Activated CD4-positive, alpha-beta T cell treated with anti-CD3 and anti-CD28 coated beads for 4 hours (primary cell): ENCODE measurements at places on chromosomes 2 and 18.

- no peak for DNase-seq
Observed at GRCh38 chr18:78521136-78521535, 458.5 kb upstream of the SALL3 start.

DNA sequence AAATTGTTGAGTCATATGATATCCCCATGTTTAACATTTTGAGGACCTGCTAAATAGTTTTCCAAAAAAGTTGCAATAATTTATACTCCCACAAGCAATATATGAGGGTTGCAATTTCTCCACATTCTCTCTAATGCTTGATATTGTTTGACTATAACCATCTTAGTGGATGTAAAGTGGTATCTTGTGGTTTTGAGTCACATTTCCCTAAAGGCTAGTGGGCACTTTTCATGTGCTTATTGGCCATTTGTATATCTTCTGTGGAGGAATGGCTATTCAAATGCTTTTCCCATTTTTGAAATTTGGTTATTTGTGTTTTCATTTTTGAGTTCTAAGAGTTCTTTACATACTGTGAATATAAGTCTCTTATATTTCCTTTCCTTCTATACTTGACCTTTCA is 82.7 kb downstream of the SCG2 start:
- no peak for DNase-seq

DNA sequence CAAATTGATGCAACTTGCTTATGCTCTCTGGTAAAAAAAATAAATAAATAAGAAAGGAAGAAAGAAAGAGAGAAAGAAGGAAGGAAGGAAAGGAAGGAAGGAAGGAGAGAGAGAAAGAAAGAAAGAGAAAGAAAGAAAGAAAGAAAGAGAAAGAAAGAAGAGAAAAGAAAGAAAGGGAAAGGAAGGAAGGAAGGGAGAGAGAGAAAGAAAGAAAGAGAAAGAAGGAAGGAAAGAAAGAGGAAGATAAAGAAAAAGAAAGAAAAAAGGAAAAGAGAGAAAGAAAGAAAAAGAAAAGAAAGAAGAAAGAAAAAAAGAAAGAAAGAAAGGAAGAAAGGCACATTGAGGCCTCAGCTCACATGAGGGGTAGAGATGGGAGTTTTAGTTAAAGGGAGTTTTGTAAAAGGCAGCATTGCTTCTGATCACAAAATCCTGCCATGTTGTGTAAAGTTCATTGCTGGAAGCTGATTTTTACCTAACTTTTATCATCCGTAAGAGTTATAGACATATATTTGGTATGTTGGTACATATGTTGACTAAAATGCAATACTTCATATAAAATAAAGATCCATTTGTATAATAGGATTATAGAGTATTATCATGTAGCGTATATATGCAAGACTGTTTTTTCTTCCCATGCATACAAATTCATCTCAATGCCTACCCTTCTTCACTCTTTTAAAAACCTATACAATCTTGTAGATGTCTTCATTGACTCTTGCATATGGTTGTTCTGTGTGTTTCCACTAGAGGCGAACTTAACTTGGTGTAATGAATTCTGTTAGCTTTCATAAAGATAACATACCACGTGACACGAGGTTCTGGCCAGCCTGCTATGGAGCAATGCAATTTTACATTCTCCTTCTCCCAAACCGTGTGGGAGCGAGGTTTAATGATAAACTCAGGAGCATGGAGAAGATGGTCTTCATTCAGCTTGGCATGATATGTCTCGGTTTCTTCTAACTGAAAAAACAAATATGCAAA is 32.8 kb downstream of the MYOM1 start:
- DNase-seq, result no peak

GRCh38 chr2:26979741-26980140 is 9.3 kb downstream of the MAPRE3 start:
- no peak for DNase-seq

- DNase-seq, result no peak
Observed at GRCh38 chr2:237143676-237144440, 58.2 kb downstream of the COPS8 start.

- no peak for DNase-seq
Observed at GRCh38 chr2:8328217-8328616, 353.6 kb upstream of the ID2 start.

DNA sequence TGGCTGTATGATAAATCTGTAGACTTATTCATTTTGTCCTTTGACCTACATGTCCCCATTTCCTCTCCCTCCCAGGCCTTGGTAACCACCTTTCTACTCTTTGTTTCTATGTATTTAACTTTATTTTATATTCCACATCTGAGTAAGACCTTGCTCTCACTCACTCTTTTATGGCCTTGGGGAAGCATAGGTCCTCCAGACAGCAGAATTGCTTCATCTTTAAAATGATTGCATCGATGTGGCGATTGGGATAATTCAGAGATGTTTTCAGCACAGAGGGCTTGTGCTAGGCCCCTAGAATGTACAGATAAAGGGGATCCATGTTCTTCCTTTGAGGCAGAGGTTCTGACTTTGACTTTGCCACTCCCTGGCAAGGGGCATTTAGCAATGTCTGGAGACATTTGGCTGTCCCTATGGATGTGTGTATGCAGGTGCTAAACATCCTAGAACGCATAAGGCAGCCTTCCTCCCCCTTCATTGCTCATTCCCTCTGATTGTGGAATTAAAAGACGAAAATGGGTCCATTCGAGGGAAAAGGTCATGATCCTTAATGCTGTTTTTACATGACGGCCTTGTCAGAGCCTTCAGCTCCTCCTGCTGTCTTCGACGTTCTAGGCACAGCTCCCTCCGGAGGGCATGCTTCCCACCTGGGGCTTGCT is 1.2 kb upstream of the GPR39 start:
- DNase-seq, result no peak

GRCh38 chr2:223957092-223957851 is at the start of gene MRPL44:
Gene MRPL44 (plus strand): TSS chr2:223957463. CDS start chr2:223957473, 10 bp downstream.
- peak; percentile 96 for DNase-seq

GRCh38 chr2:42297322-42297936 is 63.6 kb downstream of the COX7A2L start:
- DNase-seq, result no peak

GRCh38 chr2:172408143-172408766 is 19.1 kb upstream of the ITGA6 start:
- DNase-seq, result no peak

GRCh38 chr2:19769513-19769912 is 132.3 kb downstream of the TTC32 start:
- DNase-seq, result no peak

GRCh38 chr2:43347746-43348145 is 121.3 kb upstream of the ZFP36L2 start:
- DNase-seq, result no peak

- no peak for DNase-seq
Observed at GRCh38 chr2:97963880-97964279, 31.9 kb downstream of the TMEM131 start.

DNA sequence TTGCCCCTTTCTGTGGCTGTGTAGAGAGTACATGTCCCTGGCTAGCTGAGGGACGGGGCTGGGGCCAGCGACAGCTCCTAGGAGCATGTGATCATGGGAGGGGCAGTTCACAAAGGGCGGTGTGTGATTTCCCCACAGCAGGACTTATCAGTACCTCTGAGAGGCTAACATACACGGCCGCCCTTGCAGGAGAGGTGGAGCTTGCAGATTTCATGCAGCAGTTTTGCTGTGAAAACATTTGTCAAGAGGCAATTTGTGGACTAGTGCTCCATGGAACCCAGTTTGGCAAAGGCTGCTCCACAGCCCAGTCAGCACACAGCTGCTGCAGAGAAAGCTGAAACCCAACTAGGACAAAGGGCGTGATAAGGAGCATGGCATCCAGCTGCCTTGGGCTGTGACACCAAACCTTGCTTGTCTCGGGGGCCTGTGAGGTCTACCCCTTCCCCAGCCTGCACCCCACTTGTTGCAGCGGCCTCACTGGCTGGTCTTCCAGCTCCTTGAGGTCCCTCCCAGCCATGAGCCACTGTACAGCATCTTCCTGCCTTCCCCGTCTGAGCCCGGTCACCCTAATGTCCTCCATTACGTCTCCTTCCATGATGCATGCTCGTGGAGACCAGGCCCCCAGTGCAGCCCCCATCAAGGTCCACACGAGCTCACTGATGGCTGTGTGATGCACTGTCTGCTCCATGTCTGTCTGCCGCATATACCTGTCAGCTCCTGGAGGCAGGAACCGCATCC is 121.4 kb upstream of the HDAC4 start:
- DNase-seq, result no peak

GRCh38 chr2:203878063-203878462 is 10.5 kb downstream of the CTLA4 start:
- no peak for DNase-seq

GRCh38 chr18:5420906-5421305 is 122.9 kb downstream of the EPB41L3 start:
- no peak for DNase-seq

- DNase-seq, result no peak
Observed at GRCh38 chr2:10764896-10765295, 43.5 kb downstream of the ATP6V1C2 start.

- DNase-seq, result no peak
Observed at GRCh38 chr2:216206821-216207220, 97.7 kb downstream of the XRCC5 start.

DNA sequence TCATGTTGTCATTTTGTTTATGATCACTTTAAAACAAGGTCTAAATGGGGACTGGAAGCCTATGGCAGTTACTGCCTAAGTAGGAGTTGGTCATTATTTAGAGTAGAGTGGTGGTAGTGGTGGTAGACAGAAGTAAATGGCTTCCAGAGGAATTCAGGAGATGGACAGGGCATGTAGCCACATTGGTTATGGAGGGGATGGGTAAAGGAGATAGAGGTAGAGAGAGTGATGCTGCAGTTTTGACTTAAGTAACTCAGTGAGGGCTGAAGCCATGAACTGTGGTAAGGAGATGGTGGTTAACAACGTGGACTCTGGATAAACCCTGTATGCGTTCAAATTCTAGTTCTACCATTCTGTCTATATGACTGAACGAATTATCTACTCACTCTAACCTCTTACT is 61.6 kb upstream of the NOSTRIN start:
- DNase-seq, result no peak

DNA sequence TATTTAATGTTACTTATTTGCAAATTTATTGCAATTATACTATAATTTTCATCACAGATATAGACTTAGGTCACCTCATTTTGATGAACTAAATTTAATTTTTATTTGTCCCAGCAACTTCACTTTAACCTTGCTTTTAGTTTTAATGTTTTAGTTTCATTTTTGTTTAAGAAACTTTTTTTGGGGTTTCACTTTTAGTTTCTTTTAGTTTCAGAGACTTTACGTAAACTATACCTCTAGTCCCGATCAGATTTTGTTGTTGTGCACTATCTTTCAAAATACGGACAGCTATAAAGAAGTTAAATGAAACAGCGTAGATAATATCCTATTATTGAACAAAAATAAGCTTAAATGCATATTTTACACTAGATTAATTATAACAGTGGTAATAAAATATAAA is 460.5 kb downstream of the ERBB4 start:
- DNase-seq, result no peak
